MCF 10A (cell line): ENCODE measurements at places on chromosomes 6 and 20.

DNA sequence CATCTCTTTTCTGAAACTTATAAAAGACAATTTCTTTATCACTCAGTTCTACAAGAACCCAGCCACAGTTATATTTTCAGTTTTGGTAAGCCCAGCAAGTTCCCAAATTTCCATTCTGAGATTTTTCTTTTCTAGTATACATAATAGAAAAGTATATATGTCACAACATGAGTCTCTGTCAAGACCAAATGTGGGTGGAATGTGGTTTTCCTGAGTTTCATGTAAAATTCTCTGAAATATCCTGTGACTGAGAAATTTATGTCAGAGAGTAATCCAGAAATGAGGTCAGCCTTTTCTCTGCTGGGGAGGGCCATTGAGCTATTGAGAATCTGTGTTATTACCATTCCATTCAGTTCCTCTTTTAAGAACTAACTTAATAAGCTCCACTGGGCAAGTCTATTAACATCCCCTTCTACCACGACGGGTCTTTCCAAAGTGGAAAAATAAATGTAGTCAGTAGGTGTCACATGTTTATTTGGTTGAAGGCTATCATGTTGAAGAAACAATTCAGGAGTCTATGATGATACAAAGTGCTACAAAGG is 100.7 kb upstream of the HMGN3 start:
- no peak for DNase-seq

DNA sequence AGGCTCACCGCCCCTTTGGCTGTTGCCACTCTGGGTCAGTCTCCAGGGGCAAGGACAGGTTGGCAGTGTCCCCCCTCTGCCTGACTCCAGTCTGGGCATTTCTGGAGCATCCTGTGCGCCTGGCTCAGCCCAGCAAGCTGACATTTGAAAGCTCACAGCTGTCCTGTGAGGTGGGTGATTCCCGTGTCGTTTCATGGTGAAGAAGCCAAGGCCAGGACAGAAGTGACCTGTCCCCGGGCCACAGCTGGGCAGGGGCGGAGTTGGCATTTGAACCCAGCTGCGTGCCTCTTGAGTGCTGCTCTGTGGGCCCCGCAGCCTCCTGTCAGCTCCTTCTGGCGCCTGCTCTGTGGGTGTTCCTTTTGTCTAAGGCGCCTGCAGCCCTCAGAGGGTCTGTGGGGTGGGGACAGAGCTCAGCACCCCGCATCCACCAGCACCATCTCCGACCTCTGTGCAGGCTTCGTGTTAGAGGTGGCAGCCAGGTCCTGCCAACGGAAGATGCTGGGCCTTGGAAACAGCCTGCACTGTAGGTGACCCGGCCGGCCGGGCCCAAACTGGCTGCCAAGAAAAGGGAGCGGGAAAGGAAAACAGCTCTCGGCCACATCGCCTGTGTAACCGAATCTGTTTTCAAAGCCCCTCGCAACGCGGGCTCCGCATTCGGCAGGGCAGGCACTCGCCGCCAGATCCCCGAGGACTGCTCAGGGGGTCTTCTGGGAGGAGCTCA is 5.8 kb upstream of the GATA5 start:
- no peak for DNase-seq

- DNase-seq = peak; percentile 60
Measured at GRCh38 chr6:52317841-52318581, 33.5 kb upstream of the MCM3 start.

DNA sequence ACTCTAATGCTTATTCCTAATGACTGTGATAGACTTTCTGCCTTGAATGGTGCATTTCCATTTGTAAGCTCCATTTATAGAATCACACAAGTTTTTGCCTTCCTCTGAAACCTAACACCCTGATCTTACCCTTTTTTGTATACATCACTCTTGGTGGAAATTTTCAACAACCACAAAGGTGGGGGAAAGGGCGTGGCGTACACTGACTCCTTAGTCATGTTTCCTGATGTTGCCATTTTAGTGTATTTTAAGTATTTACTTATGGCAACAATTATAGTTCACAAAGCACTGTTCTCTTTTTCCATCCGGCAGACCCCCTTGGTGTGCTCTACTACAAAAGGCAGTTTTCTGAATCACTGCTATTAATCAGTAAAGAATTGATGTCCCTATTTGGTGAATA is 92.0 kb downstream of the ATXN1 start:
- peak; percentile 77 for DNase-seq

DNA sequence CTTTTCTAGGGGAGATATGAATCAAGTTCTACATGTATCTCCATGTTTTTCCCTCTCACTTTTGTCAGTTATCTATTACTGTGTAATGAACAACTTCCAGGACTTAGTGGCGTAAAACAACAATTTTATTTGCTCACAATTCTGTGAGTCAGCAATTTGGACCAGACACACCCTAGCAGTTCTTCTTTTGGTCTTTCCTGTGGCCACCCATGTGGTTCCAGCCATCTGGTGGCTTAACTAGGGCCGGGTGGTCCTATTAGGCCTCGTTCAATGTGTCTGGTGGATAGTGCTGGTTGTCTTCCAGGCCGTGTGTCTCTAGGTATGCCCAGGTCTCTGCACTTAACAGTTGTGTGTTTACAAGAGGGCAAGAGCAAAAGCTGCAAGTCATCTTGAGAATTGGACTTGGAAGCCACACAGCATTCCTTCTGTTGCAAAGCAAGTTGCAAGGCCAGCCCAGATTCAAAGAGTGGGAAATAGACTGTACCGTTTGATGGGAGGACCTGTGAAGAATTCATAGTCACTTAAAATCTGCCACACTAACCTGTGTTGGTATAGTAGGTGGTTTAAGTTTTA is 20.8 kb upstream of the SLC35D3 start:
- no peak for DNase-seq

DNA sequence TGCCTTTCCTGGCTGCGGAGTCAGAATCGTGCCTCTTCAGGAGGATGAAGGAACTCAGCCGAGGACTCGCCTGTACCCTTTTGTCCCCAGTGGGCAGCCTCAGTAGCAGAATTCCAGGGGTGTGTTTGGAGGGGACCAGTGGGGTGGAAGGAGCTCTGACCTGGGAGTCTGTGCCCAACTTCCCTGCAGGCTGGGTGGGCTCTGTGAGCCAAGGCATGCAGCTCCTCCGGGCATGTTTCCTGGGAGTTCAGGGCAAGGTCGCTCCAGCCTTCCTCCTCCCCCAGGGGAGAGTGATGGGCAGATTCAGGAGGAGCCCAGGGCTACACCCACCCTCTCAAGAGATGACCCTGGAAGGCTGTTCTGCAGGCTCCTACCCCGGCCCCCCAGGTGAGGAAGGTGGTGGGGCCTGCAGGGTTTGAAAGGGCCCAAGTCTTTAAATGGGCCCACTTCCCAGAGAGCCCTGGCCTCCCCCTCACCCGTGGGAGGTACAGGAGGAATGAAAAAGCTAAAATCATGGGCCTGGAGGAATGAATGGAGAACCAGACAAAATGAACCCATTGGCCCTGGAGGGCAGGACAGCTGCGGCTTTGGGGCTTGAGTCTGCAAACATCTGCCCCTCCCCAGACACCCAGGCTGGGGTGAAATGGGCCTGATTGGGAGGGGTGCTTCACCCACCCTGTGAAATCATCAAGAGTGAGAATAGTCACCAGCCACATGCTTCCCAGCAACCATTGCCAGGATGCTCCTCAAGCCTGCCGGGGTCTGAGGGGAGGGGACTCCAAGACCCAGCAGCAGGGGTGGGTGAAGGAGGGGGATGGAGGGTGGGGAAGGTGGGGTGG is 77.6 kb upstream of the PMEPA1 start:
- DNase-seq = no peak

- peak; percentile 89 for DNase-seq
Measured at GRCh38 chr20:46959081-46959692, 64.5 kb downstream of the EYA2 start.

DNA sequence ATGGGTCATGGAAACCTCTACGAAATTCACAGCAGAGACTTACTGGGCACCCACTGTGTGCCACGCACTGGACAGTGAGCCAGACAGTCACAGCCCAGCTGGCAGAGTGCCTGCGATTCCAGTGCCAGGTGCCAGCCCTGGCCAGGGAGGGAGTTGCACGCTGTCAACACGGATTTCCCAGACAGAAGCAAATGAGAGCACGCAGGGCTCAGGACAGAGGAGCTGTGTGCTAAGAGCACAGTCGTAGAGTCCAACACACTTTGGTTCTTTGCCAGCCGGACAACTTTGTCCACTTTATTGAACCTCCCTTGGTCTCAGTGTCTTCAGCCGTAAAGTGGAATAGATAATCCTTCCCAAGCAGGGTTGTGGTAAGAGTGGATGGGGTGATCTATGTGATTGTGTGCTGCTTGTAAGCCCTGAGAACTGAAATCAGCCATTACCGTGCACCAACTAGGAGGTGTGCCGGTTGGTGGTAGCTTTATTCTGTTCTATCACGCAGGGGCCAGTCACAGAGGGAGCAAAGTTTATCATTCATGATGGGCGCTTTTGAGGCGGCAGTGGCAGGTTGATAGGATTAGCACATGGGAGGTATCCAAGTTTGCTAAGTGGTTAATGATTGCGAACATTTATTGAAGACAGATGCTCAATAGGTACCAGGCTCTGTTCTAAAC is 40.6 kb downstream of the SIRPA start:
- DNase-seq = peak; percentile 73

- no peak for DNase-seq
Measured at GRCh38 chr20:61935926-61936700, 129.6 kb downstream of the TAF4 start.

DNA sequence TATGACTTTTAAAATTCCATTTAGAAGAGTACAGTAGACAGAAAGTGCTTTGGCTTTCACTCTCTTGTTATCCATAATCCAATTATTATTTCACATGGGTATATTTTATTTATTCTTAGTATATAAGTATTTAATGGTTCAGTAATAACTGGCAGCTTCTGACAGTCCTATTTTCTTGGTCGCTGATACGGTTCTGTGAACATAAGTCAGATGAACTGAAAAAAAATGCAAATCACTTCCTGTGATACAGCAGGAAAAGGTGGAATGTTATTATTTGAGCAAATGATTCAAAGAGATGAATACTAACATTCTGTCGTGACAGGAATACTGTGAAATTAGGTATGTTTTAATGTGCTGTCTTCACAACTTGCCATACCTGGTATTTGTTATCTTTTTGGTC is 132.3 kb downstream of the ARHGAP18 start:
- no peak for DNase-seq

DNA sequence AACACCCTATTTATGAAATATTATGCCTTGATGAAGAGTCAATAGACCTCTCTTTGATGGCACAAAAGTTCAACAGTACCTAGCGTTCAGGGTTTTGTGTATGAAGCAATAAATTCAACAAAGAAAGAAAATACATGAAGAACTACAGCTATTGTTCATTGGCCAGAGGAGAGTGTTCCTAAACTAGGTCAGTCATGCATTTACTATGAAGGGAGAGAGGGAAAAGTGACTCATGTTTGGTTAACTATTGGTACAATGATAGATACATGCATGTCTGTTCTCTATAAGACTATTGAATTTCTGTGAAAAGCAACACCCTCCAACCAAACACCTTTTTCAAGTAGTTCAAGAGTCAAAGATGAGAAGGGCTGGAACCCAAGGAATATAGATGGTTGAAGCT is 50.7 kb downstream of the CLIC5 start:
- DNase-seq = no peak

DNA sequence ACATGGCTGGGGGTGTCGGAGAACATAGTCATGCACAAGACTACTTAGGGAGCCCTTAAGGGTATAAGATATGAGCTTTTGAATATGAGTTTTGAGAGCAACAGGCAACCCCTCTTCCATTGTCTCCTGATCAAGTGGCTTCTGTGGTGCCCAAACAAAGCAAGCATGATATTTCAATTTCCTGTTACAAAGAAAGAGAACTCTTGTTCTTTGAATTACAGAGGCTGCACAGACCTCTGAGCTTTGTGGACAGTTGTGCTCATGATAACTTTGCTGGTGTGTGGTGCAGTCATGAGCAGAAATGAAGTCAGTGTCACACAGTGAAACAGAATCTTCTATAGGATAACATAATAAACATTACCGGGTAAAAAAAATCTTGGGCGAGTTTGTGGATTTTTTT is 66.8 kb upstream of the THEMIS start:
- no peak for DNase-seq

DNA sequence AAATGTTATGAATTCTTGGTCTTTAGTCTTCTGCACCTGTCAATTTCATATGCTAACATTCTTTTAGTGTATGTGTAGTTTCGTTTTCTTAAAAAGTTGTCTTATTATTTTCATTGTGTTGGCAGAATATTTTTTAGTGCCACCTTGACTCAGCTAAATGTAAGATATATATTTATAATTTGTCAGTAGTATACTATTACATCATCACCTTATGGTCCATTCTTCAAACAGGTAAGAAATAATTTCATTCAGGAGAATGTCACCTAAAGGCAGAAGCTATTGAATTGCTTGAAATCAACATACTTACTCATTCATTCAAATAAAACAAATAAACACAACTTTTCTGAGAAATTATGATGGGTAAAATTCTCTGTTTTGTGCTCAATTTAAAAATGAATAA is 3.5 kb upstream of the STXBP5 start:
- no peak for DNase-seq

DNA sequence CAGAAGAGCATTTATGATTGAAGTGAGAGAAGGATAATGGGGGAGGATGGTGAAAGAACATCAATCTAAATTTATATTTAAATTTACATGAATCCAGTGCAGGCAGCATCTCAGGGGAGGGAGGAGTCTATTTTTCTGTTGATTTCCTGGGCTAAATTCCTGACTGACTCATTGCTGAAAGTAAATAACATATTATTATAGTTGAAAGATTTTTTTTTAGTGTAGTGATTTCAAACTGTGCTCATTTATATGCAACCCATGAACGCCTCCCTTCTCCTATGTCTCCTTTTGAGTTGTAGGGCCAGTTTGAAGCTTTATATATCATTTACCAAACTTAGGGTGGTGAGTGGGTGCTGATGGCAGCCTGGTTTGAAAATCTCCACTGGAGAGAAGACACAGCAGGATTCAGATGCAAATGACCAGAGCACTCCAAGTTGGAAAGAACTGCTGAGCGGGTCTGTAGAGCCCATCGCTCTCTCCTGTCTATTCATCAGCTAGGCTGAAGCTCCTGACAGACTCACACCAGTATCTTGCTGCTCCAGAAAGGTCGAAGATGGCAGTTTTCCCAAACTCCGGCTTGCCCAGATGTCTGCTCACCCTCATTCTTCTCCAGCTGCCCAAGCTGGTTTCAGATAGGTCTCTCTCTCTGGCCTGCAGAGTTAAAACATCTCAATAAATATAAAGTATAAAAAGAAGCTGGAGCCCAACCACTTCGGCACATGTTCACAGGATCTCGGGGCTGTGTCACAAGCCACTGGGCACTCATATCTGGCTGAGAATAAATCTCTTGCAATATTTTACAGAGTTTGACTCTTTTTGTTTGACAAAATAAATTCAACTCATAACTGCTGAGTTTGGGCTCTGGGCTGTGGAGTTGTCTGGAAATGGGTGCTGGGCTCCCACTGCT is 18.3 kb downstream of the BTN2A1 start:
- no peak for DNase-seq

GRCh38 chr20:58973866-58974265 is 7.2 kb upstream of the NELFCD start:
- no peak for DNase-seq
